ENCODE measurements at places on chromosomes 11 and 22. TPM values are rescaled to one million over a fixed set of nuclear protein-coding genes. Genes with fewer than 3 reads are reported as not detected.

The OR2D3 gene
- not detected for total RNA-seq

The FXYD6 gene
- 0.78 TPM for total RNA-seq

DNA sequence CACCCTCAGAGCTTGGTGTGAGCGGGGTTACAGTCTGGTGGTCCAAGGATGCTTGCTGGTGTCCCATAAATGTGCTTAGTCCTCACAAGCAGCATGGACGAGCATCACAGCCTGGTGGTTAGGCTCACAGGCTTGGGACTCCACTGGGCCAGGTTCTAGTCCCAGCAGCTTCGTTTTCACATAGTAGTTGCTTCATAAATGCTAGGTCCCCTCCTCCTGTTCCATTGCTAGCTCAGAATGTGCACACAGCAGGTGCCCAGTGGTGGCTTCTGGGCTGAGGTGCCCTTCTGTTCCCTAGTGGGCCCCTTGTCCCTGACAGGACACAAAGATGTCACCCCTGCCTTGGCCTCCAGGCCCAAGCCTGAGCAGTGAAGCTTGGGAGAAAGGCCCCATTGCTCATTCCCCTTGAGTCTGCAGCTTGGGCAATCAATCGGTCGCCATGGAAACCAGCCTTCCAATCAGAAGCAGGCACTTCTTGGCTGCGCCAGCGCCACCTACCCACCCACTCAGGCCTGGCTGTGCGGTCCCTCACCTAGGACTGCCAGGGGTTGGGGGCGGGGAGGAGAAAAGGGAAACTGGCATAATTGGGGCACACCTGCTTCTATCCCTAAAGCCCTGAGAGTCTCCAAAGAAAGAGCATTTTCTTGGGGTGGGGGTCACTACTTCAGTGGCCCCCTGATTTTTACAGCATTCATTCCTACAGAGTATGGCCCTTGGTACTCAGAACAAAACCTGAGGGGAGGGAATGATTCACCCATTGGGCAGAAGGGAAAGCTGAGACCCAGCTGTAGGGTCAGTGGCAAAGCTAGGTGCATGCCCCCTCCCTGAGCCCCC is 48.1 kb downstream of the CYTH4 start:
- DNase-seq, result peak; percentile 70

GRCh38 chr22:46593211-46593681 is 26.9 kb upstream of the GRAMD4 start:
- no peak for DNase-seq

DNA sequence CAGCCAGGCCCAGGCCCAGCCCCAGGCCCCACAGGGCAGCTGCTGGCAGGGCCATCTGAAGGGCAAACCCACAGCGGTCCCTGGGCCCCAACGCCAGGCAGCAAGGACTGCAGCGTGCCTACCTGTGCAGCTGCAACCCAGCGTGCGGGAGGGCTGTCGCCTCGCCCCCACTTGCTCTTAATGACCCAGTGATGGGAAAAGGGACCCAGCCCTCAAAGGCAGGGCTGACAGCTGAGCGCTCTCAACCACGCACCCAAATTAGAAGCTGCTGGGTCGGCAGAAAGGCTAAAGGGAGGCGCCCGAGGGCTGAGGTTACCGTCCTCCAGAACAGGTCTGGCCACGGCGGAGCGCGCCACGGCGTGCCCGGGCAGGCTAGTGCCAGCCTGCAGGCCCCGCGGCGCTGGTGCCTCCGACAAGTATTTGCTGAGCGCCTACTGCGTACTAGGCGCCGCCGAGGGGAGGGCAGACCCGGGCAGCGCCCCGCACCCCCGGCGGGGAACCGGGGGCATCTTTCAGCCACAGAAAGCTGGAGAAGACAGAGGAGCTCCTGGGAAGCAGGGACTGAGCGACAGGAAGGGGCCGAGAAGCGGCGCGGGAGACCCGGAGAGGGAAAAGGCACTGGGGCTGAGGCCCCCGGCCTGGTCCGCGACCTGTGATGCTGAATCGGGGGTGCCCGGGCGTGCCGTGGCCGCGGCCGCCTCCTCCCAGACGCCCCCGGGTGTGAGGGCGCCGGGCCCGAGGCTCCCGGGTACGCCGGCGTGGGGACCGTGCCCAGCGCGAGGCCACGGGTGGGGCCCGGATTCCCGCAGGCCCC is 773 bp downstream of the HRAS start:
- DNase-seq, result peak; percentile 14

DNA sequence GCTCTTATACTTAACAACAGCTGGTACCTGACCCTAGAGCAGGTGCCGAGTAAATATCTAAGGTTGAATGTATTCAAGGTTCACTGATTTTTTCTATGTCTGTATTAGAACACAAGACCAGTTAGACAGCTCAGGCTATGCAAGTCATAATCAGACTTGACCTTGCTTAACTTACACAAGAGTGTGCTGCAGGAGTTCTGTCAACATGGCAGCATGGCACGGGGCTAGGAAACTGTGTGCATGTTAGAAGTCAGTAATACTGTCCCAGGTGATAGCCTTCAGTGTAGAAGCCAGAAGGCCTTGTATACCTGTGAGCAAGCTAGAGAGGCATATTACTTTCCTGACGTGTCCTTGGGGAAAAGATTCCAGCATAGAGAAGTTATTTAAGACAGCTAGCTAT is 253.1 kb downstream of the FAT3 start:
- DNase-seq, result no peak

- peak; percentile 92 for DNase-seq
Measured at GRCh38 chr22:50305923-50306566, 1.4 kb downstream of the PLXNB2 start.

DNA sequence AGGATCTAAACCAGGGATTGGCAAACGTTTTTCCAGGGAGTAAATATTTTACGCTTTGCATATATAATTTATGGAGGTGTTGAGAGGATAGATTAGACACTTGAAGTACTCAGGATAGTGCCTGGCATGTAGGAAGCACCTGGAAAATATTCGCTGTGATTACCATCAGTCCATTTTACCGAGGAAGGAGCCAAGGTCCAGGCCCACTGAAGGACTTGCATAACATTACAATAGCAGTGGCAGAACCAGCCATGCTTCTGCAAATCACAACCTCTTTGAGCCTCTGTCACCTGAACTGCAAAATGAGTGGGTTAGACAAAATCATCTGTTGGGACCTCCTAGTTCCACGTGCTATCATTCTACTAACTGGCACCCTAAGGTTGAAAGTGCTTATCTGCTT is 5.4 kb downstream of the FUT4 start:
- no peak for DNase-seq
